Stimulated activated CD8-positive, alpha-beta memory T cell treated with anti-CD3 and anti-CD28 coated beads, Interleukin-4, amount 100 ng/mL, for 24 hours (primary cell): ENCODE measurements at places on chromosomes 3 and 15.

GRCh38 chr15:63971427-63971805 lies 74.9 kb downstream of the DAPK2 start:
- DNase-seq, result peak; percentile 37

- no peak for DNase-seq
Observed at GRCh38 chr15:57328479-57328878, 47.8 kb upstream of the CGNL1 start.

- no peak for DNase-seq
Observed at GRCh38 chr3:157816896-157817295, 289.3 kb downstream of the SHOX2 start.

DNA sequence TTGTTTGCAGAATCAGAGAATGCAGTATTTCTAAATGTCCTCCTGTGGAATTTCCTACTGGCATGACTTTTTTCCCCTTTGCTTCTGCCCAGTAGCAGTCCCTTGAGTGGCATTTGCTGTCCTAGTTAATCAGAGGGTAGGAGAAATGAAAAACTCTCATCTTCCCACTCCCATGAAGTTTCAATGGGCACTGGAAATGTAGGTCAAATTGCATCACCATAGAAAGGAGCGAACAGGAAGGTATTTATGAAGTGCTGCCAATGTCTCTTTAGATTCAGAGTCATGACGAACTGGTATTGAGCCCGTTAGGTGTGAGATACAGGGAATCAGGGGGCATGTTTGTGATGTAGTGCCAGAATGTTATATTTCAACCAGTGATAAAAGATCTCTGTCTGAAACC lies 23.2 kb downstream of the ATXN7 start:
- DNase-seq, result no peak

DNA sequence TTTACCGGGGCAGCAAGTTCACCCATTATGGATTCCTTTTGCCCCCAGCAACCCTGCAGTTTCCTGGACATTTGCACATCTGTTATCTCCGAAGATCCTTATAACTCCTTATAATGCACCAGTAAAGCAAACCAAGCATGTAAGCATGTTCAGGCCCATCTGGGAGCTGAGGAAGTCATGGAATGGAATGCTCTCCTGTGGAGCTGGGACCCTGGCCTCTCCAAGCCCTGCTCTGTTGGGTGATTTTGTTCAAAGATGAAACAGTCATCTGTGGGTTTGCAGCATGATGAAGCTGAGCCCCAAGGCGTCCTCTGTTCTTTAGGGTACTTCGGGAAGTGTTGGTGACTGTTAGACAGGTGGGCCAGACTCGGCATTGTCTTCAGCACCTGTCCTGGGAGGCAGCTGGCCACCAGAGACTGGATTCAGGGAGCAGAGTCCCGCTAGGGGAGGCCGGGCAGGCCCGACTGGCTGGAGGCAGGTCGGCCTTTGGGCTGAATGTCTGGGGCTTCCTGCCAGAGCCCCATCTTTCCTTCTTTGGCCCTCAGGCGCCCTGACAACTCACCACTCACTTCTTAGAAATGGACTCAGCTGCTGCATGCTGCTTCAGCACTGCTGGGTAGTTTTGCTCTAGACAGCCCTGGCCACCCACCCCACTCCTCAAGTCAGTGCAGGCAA lies 3.9 kb downstream of the DNAH1 start:
- DNase-seq, result no peak
